Liver (tissue), 10 donors: ENCODE measurements at places on chromosomes 1 and 21. TPM values are rescaled to one million over a fixed set of nuclear protein-coding genes. Genes with fewer than 3 reads are reported as not detected.
A peak's percentile ranks its signal among the peaks of the same experiment; 100 is the strongest.

Gene LCE2B
- total RNA-seq: not detected

Gene MTHFR
- 27.6 TPM for total RNA-seq

- DNase-seq: no peak
These were observed 105.8 kb downstream of the MRPL39 start for GRCh38 chr21:25501462-25501861.

Gene RHBDL2
- 0.17 TPM for total RNA-seq

- no peak for DNase-seq
These were observed 579.7 kb downstream of the PTPRC start for GRCh38 chr1:199218533-199218932.

Gene CBS
- 70.9 TPM for total RNA-seq

DNA sequence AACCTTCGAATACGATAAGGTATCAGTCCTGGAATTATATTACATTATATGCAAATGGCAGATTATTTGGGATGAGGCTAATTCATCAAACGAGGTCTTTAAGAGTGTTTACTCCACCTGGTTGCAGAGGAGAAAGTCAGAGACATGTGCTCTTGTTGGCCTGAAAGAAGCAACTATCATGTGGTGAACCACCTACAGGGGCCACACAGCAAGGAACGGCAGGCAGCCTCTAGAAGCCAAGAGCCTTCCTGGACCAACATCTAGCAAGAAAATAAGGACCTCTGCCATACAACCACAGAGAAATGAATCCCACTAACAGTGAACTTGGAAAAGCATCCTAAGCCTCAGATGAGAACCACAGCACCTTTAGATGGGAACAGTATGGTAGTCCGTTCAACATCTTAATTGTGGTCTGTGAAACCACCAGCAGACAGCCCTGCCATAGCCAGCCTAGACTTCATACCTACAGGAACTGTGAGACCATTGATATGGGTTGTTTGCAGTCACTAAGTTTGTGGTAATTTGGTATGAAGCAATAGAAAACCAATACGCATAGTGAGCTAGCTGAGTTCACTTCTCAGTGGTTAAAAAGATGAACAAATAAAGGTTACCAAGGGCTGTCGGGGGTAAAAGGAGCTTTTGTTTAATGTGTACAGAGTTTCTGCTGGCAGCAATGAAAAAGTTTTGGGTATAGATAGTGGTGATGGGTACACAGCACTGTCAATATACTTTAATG lies 345.7 kb upstream of the RUNX1 start:
- no peak for DNase-seq

DNA sequence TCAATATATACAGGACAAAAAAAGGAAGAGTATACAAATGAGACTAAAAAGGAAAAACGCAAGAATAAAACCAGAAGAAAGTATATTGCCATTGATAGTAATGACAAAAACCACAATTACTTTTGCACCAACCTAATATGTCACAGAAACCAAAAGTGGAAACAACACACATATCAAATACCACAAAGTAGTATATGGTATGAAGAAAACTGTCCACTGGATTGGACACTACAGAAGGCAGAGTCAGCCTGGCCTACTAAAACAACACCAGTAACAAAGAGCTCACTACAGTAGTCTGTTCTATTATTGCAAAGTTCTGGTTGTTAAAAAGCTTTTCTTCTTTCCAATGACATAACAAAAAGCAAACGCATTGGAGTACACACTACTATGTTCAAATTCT lies 17.7 kb downstream of the TESK2 start:
- DNase-seq: no peak

GRCh38 chr1:196207612-196208217 lies 400.5 kb downstream of the KCNT2 start:
- DNase-seq: no peak

DNA sequence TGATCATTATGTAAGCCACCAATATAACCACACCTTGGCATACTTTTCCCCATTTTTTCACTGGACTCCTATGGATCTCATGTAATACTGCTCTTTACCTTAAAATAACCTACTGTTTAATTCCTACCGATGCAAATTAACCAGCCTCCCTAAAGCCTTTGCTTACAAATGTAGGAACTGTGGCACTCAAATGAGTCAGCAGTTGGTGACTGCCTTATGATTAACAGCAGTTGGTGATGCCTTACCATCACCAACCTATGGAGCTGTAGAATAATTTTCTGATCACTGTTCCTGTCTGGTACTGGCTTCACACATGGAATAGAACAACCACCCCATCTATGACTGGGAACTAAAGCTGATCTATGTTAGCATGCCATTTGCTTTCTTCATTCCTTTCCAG lies 7.8 kb upstream of the NUDT17 start:
- no peak for DNase-seq

DNA sequence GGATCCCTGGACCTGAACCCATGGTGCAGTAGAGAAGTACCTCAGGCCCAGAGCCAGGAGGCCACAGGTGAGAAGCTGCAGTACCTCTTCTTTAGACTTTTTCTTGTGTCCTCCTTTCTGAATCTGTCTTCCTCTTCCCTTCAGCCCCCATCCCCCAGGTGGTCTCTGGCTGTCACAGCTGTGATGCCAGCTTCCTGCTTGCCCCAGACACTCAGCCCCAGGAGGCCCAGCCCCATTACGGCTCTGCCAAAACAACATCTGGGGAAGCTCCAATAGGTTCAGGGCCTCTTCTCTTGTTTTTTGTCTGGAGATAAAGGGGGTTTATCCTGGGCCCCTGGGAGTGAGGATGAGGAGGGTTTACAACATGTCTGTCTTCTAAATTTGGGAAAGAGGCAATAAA lies 9.5 kb upstream of the BTG2 start:
- DNase-seq: no peak

DNA sequence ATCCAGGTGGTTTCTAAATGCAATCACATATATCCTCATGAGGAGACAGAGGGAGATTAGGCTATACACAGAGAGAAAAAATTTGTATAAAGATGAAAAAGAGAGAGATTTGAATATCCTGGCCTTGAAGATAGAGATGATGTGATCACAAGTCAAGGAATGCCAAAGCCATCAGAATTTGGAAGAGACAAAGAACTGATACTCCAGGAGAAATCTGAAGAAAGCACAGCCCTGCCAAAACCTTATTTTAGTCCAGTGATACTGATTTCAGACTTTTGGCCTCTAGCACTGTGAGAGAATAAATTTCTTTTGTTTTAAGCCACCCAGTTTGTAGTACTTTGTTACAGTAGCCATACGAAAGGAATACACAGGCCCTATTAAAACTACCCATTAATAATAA lies 33.4 kb downstream of the DOCK7 start:
- no peak for DNase-seq

Gene ESPN
- 66.1 TPM for total RNA-seq

Gene VASH2
- total RNA-seq: 0.08 TPM

DNA sequence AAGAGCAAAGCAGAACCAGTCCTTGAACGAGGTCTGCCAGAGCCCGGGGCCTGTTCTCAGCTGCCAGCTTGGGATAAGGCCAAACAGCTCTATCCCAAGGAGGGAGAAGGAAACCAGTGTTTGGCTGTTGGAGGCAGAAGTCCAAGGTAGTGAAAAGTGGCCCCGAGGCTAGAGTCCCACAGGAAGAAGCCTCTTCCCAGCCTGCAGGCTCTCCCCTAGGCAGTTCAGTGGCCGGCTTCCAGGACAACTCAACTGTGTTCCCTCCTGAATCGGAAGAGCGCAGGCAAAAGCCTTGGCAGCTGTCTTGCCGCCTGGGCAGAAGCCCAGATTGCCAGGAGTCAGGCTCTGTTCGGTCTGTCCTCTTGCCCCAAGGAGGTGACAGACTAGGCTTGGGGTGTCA lies 19.3 kb downstream of the QSOX1 start:
- DNase-seq: no peak

Gene REN
- total RNA-seq: 0.25 TPM

Gene URB2
- 10.5 TPM for total RNA-seq

GRCh38 chr1:109395602-109396512 lies 1.9 kb downstream of the SORT1 start:
- DNase-seq: no peak

GRCh38 chr1:25534410-25534788 lies 9.0 kb upstream of the LDLRAP1 start:
- no peak for DNase-seq

DNA sequence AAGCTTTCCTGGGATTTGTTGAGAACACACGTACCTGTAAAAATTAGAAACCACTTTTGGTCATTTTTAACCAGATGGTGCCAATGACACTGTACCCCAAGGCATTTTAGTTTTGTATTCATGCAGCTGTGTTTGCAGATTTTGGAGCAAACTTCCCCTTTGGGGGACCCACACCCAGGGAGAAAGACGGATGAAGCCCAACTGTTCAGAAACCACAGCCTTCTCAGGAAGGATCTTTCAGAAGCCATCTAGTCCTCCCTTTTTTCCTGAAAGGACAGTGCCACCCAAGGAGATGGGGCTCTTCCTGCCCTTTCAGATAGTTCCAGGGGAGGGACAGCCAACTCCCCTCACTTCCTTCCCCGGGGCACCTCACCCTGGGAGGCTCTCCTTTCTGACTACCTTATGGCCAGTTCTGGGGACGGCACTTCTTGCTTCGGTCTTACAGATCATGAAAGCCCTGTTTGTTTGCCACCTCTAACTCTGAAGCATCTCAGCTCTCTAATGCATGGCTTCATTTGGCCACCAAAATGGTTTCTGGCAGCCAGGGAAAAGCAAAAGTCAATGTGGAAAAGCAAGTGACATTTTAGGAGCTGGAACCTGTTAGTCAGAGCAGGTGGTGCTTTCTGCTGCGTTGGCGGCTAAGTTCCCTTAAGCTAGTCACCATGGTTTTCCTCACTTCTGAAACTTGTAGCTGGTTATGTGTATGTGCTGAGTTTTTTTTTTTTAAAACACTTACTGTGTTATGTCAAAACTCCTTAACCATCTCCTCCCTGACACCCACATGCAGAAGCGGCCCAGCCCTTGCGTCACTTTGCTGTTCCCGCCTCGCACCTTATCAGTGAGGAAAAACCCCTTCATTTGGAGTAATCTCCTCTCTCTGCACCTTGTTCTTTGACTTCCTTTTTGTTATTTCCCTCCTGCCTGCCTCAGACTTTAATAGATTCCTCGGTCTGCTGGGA lies 10.1 kb downstream of the TMCC2 start:
- DNase-seq: peak; percentile 62

Gene ELAPOR1
- total RNA-seq: 0.17 TPM

DNA sequence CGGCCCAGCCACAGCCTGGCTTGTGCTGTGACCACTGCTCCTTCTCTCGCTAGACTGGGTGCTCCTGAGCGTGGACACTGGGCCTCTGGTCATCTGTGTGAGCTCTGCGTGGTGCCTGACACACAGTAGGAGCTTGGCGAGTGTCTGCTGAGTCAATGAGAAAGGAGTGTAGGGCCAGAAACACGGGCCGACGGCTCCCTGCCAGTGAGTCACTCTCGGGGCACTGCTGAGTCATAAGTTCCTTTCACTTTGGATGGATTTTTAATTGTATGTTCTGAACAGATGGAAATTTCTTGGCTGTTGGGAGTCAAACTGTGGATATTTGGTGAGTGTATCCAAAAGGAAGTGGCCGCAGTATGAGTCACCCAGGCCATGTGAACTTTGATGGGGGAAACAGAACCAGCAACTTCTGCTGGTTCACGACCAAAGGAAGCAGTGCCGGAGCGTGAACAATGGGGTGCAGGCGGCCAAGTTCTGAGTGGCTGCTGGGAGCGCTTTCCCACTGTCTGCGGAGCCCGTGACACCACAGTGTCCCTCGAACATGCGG lies 41.0 kb upstream of the COL18A1 start:
- no peak for DNase-seq

GRCh38 chr1:174974711-174975119 lies 25.0 kb upstream of the CACYBP start:
- no peak for DNase-seq

Gene EFNA3
- 0.75 TPM for total RNA-seq

- DNase-seq: no peak
These were observed 2128.9 kb downstream of the MRPL39 start for GRCh38 chr21:23478381-23478780.

DNA sequence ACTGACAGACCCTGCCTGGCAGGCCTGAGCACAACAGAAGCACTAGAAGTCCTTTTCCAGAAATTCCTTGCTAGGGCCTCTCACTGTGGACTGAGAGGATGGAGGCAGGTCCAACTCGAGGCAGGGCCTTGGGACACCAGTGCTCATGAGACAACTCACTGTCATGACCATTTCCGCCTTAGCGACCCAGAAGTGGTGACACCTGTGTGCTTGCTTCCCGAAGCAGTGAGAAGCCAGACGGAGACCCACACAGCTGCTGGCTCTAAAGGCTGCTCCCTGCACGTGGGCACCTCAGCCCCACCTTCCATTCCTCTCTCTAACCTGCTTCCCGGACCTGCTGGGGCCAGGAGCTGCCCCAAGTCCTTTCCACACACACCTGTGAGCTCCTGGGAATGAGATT lies 33.0 kb downstream of the KCNC4 start:
- DNase-seq: no peak

DNA sequence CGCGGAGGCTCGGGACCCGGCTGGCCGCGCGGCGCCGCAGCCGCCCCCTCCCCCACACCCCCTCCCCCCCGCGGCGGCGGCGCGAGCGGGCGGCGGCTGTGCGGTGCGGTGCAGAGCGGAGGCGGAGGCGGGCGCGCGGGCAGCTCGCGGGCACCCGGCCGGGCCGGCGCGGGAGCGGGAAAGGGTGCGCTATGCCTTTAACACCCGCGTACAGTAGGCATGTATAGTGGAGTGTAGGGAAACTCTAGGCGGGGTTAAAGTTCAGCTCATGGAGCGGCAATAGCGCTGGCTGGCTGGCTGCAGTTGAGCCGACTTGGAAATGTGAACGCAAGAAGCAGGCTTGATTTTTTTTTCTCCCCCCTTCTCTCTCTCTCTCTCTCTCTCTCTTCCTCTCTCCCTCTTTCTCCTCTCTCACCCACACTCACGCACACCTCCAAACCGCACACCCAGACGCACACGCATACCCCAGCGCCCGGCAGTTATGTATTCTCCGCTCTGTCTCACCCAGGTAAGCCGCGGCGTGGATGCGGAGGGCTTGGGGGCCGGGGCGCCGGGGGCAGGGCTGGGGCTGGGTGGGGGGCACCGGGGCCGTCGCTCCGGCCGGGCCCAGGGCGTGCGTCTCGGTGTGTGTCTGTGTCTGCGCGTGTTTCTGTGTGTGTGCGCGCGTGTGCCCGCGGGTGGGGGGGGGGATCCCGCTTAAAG lies at the start of gene NFIA:
NFIA (plus strand) TSS at position 251 of the 702 bp plus-strand sequence.
- DNase-seq: peak; percentile 70

DNA sequence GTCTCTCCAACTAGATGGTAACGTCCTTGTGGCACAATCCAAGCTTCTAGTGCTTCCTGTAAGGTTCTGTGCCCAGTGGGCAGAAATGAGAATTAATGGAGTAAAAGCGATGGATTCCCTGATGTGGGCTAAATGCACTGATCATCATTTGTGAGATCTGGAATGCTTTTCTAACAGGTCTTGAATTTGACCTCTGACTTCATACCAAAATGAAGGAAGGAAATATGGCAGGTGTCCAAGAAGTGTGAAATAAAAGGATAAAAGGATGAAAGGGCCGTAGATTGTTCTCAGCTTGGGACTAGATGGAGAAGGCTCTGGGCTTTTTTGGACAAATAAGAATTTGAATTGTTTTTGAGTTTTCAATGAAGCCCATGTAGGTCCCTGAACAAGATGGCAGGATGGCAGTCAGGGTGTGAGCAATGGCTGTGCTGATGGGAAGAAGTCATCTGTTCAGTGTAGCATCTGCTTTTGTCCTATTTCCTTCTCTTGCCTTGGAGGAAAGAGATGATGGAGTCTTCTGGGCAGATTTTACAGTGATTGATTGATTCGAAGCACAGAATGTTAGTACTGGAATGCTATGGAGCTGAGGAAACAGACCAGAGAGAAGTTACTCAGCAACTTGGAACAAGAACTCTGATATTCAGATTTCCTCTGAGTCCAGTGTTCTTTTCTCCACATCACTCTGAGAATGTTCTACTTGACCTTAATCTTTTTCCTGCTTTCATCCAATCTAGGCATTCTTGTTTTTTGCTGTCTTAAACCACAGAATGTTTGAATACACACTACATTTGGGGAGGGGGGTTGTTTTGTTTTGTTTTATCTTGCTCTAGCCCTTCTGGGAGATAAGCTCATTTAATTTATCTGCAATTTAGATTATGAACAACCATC lies 286.0 kb downstream of the HLX start:
- no peak for DNase-seq
